ENCODE measurements at places on chromosomes 1 and 21. TPM values are rescaled to one million over a fixed set of nuclear protein-coding genes. Genes with fewer than 3 reads are reported as not detected.

Gene CYB5RL
- 5.2 TPM for polyA plus RNA-seq

Gene AK5
- 1.1 TPM for polyA plus RNA-seq

Gene NUP210L
- polyA plus RNA-seq, result not detected

Gene GSTM1
- polyA plus RNA-seq, result 242 TPM

Gene CNKSR1
- 1.5 TPM for polyA plus RNA-seq

Gene SHISAL2A
- polyA plus RNA-seq, result 1.9 TPM

Gene CELA3A
- not detected for polyA plus RNA-seq

Gene INPP5B
- 10.4 TPM for polyA plus RNA-seq

Gene TP73
- polyA plus RNA-seq, result 0.08 TPM

Gene RGS4
- 48.5 TPM for polyA plus RNA-seq

Gene PPT1
- polyA plus RNA-seq, result 136 TPM

Gene FCGR1A
- 10.6 TPM for polyA plus RNA-seq

Gene KMO
- 1.6 TPM for polyA plus RNA-seq

Gene WDR64
- polyA plus RNA-seq, result not detected

Gene CTH
- polyA plus RNA-seq, result 3.2 TPM

Gene SLFNL1
- polyA plus RNA-seq, result not detected

Gene RNU1-4
- not detected for polyA plus RNA-seq

Gene KRTAP11-1
- not detected for polyA plus RNA-seq

Gene DOP1B
- polyA plus RNA-seq, result 5.1 TPM

Gene ZNF697
- 1.7 TPM for polyA plus RNA-seq

Gene SLC37A1
- polyA plus RNA-seq, result 11.0 TPM

Gene DMBX1
- not detected for polyA plus RNA-seq

Gene HCRTR1
- 0.18 TPM for polyA plus RNA-seq

Gene CHIT1
- polyA plus RNA-seq, result 6.5 TPM

Gene PRDM16
- 0.04 TPM for polyA plus RNA-seq

Gene EDARADD
- 0.03 TPM for polyA plus RNA-seq

Gene CFAP45
- 0.42 TPM for polyA plus RNA-seq

Gene AIRE
- polyA plus RNA-seq, result not detected

Gene HSD3B2
- polyA plus RNA-seq, result 845 TPM

Gene NR1I3
- 0.16 TPM for polyA plus RNA-seq

Gene NFASC
- polyA plus RNA-seq, result 15.0 TPM

Gene IRF2BP2
- polyA plus RNA-seq, result 87.6 TPM

Gene CR1
- 0.30 TPM for polyA plus RNA-seq

Gene TIE1
- polyA plus RNA-seq, result 5.0 TPM

Gene PLPP3
- 98.6 TPM for polyA plus RNA-seq

Gene C1orf87
- polyA plus RNA-seq, result not detected

Gene MPZ
- polyA plus RNA-seq, result 9.5 TPM

Gene NUDT17
- polyA plus RNA-seq, result 2.1 TPM

Gene PROX1
- polyA plus RNA-seq, result 6.8 TPM

Gene RIMKLA
- polyA plus RNA-seq, result 0.35 TPM

Gene COL16A1
- polyA plus RNA-seq, result 129 TPM

Gene TGFBR3
- 13.9 TPM for polyA plus RNA-seq

Gene NPHS2
- not detected for polyA plus RNA-seq

Gene DCDC2B
- not detected for polyA plus RNA-seq

Gene LCA5L
- 3.5 TPM for polyA plus RNA-seq

All from adrenal gland (tissue), 19 donors.